ENCODE measurements at places on chromosomes 4 and X. TPM values are rescaled to one million over a fixed set of nuclear protein-coding genes. Genes with fewer than 3 reads are reported as not detected.

DNA sequence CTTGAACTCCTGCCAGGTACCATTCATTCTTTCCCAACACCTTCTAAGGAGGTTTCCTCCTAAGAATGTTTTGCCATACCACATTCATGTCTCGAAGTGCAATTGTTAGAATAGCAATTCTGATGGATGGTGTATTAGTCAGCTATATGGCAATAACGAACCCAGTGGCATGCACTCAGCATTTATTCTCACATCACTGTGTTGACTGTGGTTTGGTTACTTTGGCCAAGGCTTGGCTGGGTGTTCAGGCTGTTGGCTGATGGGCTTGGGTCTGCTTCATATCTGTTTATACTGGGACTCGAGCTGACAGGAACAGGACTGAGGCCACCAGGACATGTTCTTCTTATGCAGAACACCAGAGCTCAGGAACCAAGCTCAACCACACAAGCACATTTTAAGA is 31.7 kb downstream of the PSAPL1 start:
- DNase-seq: no peak

IQSEC2 gene
- 1.4 TPM for total RNA-seq

DNA sequence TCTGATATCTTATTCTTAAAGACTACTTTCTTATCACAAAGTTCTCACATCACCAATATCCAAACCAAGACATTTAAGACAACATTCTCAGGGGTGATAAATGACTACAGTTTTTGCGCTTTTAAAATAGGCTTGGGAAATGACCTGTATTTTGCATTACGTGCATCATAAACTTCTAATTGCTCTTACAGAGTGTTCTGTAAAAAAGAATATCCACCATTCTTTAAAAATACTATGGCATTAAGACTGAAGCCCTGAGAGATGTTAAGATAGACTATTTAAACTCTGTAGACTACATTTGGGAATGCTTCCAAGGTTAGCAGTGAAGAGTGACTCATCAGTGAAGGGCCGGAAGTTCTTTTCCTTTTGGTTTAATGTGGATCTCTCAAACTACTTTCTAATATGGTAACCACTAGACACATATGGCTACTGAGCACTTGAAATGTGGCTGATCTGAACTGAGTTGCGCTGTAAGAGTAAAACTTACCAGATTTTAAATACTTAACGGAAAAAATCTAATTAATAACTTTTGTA is 518.8 kb upstream of the FTHL17 start:
- no peak for DNase-seq

DNA sequence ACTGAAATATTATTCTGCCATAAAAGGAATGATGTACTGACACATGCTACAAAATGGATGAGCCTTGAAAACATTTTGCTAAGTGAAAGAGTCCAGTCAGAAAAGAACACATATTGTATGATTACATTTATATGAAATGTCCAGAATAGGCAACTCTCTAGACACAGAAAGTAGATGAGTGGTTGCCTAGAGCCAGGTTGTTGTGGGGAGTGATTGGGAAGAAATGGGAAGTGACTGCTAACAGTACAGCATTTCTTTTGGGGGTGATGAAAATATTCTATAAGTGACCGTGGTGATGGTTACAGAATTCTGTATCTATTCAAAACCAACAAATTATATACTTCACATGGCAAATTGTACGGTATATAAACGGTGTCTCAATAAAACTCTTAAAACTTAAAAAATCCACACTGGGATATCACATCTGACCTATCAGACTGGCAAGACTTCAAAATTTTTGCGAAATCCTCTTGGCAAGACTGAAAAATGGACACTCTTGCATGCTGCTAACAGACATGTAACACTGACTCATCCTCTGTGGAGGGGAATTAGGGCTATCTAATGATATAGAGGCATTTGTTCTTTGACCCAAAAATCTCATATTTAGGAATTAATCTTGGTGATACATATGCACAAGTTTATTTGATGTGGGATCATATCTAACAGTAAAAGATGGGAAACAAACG is 71.8 kb downstream of the FAM13A start:
- DNase-seq: no peak

FAM47B gene
- not detected for total RNA-seq

GRCh38 chr4:151418385-151418784 is 9.4 kb downstream of the FHIP1A start:
- no peak for DNase-seq

EVC gene
- 2.4 TPM for total RNA-seq

GRCh38 chr4:78560296-78560963 is 8.9 kb downstream of the ANXA3 start:
- DNase-seq: no peak

GRCh38 chr4:145775406-145775805 is 95.5 kb downstream of the C4orf51 start:
- DNase-seq: no peak

GRCh38 chrX:7372825-7373525 is 225.0 kb upstream of the PUDP start:
- DNase-seq: no peak

OTC gene
- not detected for total RNA-seq

GRCh38 chr4:81505004-81505598 is 33.4 kb upstream of the RASGEF1B start:
- peak; percentile 55 for DNase-seq

- no peak for DNase-seq
Observed at GRCh38 chr4:181968371-181968770, 274.8 kb upstream of the TENM3 start.

DNA sequence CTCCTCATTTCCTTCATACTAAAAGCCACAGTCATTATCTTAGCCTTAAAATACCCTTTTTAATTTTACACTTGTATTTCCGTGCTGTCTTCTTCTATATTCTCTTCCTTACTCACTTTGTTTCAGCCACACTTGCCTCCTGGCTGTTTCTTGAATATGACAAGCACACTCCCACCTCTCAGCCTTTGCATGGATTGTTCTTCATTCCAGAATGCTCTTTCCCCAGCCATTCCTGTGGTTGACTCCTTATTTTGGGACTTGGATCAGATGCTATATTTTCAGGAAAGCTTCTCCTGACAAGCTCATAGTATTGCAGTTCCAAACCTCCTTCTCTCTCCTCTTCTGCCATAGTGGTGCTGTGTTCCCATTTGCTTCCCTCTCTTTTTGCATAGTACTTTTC is 291.3 kb downstream of the PDHA2 start:
- DNase-seq: no peak

GRCh38 chr4:187333151-187333550 is 609.5 kb upstream of the FAT1 start:
- DNase-seq: no peak

GRCh38 chr4:122744229-122744628 is 11.7 kb downstream of the BBS12 start:
- DNase-seq: no peak

GRCh38 chrX:13101441-13102139 is 57.2 kb upstream of the FAM9C start:
- DNase-seq: peak; percentile 40

DNA sequence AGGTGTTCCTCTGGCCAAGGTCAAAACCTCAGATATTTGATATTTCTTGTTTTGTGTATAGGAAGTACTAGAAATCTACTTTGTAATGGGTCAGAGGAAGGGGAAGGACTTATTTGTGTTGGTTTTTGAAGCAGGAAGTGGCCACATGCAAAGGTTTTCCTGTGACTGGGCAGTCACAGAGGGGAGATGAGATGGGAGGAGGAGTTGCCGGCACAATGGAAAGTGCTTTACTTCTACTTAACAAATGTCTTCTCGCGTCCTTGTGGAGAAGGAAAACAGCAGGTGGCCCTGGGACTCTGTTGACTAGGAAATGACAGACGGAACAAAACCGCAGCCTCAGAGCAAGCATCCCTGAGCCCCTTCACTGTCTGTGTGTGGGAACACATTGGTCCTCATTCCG is 46.6 kb downstream of the SHROOM2 start:
- no peak for DNase-seq

DNA sequence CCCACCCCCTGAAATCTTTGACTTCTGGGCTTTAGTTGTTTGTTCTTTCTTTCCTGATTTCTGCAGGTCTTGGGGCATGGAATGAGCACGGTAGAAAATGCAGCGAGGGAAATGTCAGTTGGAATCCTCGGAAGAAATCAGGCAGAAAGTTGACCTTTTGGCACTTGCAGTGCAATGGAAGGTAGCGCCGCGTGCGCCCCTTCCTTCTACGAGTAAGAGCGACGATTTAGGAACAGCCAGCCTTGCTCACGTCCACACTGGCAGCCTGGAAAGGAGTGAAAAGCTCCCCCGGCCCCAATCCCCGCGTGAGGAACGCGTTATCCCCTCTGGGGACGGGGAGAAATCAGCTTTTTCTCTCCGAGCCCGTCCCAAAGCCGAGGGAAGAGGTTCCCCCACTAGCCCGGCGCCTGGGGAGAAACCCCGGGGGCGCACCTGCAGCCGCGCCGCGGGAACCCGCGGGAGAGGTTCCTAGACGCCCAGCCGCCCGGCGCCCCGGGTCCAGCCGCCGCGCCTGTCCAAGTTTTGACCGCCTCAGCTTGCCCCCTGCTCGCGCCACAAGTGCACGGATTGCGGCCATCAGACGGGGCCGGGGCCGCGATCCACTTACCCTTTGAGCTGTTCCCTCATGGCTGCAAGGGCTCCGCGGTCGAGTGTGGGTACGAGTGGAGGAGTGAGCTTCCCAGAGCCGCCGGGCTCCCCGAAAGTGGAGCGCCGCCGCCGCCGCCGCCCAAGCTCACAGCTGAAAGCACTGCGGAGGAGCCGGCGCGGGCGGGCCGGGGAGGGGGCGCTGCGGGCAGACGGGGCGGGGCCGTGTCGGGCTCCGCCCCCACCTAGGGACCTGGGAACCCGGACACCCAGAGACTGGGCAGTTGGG is 194.6 kb upstream of the FTHL17 start:
- no peak for DNase-seq

- no peak for DNase-seq
Observed at GRCh38 chrX:137028699-137029098, 5.1 kb downstream of the GPR101 start.

GRCh38 chr4:16217300-16218051 is 8.8 kb downstream of the TAPT1 start:
- no peak for DNase-seq

NEXMIF gene
- 0.90 TPM for total RNA-seq

ARAP2 gene
- 94.0 TPM for total RNA-seq

DNA sequence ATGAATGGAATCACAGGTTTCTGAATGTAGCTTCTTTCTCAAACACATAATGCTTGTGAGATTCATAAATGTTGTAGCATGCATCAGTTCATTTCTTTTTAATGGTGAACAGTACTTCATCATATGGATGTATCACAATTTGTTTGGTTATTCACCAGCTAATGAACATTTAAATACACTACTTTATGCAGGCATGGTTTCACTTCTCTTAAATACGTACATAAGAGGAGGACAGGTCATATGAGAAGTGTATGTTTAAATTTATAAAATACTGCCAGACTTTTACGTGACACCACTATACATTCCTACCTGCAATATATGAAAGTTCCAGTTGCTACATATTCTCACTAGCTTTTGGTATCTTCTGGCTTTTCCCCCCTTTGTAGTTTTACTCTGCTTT is 65.4 kb downstream of the ANKRD17 start:
- DNase-seq: no peak

DNA sequence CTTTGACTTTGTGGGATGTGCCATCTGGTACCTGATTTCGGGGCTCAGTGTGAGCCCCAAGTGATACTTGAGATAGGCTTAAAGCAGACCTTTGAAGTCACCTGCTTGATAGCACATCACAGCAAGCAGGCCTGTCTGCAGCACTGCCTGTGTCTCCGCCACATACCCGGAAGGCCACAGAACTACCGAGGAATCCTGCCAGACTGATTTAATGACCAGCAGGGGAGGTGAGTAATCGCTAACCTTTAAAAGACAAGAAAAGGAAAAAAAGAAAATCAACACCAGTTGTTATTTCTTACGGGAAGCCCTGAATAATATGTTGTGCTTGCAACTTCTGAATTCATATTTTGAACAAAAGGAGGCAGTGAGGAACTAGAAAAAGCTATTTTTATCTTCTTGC is 6.8 kb downstream of the PTCHD1 start:
- DNase-seq: no peak

DNA sequence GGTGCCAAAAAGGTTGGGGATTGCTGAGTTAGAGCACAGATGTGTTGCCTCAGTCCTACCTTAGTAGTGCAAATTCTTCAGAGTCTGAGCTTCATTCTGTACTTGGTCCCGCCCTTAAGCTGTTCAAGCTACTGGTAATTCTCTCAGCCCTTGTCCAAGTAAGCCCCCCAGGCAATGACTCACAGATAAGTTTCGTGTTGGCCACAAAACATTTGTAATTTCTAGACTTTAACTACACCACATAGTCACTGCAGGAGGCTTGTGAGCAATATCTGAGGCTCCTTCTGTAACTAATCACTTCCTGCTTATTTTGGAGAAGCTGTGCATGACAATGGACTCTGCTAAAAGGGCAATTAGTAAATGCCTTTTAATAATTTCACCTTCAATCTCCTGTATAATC is 1420.5 kb downstream of the PCDH7 start:
- DNase-seq: no peak

- DNase-seq: no peak
Observed at GRCh38 chr4:41141900-41142299, 72.4 kb downstream of the APBB2 start.

DNA sequence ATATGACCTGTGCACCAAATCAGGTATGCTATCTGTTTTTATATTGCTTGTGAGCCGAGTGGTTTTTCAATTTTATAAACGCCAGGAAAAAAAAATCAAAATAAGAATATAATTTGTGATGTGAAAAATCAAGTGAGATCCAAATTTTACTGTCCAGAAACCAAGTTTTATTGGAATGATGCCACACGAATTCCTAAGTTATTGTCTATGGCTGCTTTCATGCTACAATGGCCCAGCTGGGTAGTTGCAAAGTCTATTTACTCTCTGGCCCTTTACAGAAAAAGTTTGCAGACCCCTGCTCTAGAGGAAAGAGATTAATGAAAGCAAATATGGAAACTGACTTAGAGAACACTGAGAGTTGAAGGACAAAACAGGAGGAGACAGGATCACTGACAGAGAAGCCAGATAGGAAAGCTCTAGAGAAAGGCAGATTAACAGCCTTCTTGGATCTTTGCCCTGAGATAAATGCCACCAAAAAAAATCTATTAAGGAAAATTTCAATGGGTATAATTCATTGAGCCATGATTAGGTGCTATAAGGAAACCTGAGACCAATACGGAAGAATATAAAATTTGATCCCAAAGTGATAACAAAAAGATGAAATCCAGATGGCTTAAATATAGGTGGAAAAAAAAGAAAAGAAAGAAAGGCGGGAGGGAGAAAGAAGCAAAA is 29.8 kb downstream of the PRSS12 start:
- DNase-seq: no peak

GRCh38 chrX:134971926-134972325 is 18.9 kb upstream of the SMIM10 start:
- no peak for DNase-seq

DNA sequence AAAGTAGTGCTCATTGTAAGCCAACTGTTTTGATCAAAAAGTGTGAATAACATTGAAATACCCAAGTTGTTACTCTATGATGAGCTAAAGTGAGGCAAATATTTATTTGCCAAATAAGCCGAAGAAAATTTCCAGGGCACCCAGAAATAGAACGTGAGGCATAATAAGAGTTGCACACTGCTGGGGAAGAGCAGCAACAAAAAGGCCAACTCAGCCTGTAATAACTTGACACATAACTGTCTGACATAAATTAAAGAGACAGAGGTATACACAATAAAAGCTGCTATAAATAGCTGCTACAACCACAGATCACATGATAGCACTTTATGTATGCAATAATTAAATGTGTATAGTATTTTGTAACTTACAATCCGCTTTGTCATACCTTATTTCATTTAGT is 2.0 kb upstream of the ABCB7 start:
- no peak for DNase-seq

- no peak for DNase-seq
Observed at GRCh38 chr4:3829211-3829955, 63.2 kb downstream of the ADRA2C start.
